ENCODE measurements at places on chromosomes 3 and 15.

GRCh38 chr15:52505151-52505550, 23.5 kb downstream of the MYO5A start:
- DNase-seq, result no peak

DNA sequence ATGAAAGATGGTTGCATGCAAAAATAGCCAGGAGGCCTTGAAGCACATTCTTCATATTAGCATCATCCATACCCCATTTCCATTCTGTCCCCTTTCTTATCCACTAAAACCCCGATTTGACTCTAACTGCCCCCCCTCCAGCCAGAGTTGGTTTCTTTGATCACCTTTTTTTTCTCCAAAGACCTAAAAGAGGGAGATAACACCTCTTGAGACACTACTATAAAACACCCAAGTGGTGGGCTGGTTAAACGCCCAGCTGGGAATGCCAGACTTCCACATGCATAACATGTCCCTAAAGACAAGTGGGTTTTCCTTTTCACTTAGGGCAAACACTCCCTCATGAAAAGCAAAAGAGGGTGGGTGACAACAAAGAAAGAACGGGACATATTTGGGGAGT, 133.9 kb upstream of the WNT5A start:
- DNase-seq, result no peak

DNA sequence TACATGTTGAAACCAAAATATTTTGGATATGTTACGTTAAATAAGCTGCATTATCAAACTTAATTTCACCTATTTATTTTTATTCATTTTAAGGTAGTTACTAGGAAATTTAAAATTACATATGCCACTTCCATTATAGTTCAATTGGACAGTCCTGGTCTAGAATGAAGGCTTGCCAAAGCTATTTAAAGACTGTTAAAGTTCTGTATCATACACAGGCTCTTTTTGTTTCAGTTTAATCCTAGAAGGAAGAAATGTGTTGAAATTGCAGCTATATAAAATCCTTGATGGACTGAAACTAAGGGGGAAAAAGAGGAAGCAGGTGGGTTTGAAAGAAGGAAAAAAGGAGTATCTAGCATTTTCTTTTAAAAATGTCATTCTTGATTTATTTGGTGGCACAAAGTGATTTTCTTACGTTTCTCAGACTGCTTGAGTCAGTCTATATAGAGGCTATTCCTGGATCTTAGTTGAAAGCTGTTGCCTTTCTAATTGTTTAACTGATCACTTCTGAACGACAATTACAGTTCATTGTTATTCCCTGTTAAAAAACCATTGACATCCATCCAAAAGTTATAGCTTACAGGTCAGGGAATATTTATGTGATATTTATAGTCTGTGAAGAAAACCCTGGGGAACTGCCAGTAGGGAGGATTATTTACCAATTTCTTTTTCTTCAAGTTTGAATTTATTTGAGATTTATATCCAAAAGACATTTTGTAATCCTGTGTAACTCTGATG, 195.0 kb downstream of the RORA start:
- no peak for DNase-seq

- peak; percentile 13 for DNase-seq
Observed at GRCh38 chr3:62718515-62719320, 156.5 kb downstream of the CADPS start.

GRCh38 chr15:90780916-90781315, 63.8 kb downstream of the BLM start:
- DNase-seq, result no peak

Data from fibroblast of skin of left quadriceps (primary cell).